ENCODE measurements at places on chromosomes 1 and 21.

DNA sequence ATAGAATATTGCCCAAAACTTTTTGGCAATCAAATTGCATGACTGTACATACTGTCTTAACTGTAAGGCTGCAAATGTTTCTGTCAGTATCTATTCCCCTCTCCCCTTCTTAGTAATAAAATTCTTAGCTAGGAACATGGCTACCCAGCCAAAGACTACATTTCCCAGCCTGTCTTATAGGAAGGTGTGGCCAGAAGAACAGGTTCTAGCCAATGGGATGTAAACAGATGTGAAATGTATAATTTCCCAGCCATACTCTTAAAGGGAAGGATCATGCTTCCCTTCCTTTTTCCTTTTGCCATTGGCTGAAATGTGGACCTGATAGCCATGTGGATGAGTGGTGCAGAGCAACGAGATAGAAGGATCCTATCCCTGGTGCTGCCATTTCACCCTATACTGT lies 7.0 kb upstream of the HIVEP3 start:
- DNase-seq = peak; percentile 44

DNA sequence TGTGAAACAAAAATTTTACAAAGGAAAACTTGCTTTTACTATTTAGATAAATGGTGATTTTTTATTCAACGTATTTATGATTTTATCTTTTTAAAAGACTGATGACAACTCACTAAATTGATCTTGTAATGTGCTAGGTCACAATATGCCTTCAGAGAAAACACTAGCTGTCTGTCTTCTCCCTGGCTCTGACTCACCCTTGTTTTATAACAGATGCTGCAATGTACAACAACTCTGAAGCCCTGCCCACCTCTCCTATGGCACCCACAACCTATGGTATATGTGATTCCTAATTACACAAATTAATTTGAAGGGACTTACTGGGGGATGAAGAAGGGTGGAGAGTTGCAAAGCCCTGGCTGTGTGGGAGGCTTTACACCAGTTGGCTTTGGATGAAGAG lies 24.7 kb upstream of the HSD17B7 start:
- DNase-seq = peak; percentile 23

DNA sequence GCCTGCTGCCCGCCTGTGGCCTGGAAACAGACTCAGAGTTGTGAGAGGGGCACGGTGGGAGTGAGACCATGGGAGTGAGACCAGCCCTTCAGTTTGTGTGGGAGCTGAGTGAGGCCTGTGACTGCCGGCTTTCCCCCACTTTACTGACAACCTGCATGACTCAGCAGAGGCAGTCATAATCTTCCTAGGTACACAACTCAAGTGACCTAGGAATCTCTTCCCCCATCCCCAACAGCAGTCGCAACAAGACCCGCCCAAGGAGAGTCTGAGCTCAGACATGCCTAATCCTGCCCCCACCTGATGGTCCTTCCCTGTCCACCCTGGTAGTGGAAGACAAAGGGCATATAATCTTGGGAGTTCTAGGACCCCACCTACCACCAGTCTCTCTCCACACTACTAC lies 44.2 kb downstream of the KLHL20 start:
- no peak for DNase-seq

DNA sequence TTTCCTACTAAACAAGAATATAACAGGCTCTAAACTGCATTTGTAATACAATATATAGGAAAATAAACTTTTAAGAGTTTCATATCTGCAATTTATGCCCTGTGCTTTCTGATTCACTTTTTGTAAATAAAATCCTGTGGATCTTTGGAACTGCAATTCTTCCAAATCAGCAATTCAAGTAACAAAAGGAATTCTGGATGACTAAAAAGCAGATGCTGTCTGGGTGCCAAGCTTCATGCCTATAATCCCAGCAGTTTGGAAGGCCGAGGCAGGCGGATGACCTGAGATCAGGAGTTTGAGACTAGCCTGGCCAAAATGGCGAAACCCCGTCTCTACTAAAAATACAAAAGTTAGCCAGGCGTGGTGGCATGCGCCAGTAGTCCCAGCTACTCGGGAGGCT lies 6.3 kb downstream of the NME7 start:
- no peak for DNase-seq

- no peak for DNase-seq
These were observed 6.2 kb downstream of the KCNK1 start for GRCh38 chr1:233620065-233620464.

- peak; percentile 50 for DNase-seq
These were observed 9.6 kb downstream of the SPATA46 start for GRCh38 chr1:162367073-162367472.

DNA sequence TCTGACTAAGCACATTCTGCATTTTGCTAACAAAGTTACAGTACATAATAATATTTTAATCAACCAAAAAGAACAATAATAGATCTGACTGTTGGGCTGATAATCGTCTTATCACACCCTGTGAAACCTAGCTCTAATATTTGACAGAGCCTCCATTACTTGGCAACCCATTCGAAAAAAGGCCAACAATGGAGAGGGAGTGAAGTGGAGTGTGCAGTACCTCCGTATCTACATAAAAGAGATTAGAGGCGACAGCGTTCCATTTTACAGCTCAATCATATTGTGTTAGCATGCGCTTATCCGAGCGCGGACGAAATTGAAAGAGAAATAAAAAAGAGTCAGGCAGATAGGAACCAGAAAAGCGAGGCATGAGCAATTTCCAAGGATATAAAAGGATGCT lies 137.3 kb upstream of the USH2A start:
- DNase-seq = no peak

GRCh38 chr1:54167422-54168139 lies 14.8 kb upstream of the CDCP2 start:
- peak; percentile 54 for DNase-seq

- no peak for DNase-seq
These were observed 139.1 kb downstream of the BRINP2 start for GRCh38 chr1:177309880-177310279.

- no peak for DNase-seq
These were observed 137.2 kb downstream of the LRIG2 start for GRCh38 chr1:113210248-113210647.

GRCh38 chr1:111952125-111952657 lies 37.3 kb downstream of the KCND3 start:
- DNase-seq = no peak

GRCh38 chr1:228781161-228781808 lies 46.0 kb downstream of the RHOU start:
- DNase-seq = peak; percentile 53

All from foreskin fibroblast (primary cell).